ENCODE measurements at places on chromosomes 5 and 9.

DNA sequence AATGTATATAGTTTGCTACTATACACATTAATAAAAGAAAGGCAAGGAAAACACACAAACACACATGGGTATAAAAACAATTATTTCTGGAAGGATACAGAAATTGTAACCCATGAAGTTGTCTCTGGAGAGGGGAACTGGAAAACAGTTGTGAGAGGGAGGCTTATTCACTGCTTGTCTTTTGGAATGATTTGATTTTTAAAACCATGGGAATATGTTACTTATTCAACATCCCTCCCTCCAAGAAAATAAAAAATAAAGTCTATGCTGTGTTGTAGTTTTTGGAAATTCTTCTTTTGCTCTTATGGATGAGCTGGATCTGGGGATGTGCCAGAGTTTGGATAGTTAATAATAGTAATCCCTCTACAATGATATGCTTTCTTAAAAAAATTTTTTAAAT is 6.0 kb upstream of the C1QTNF2 start:
- peaks cover 2% of the 10 kb centered on the region for H3K27me3 ChIP-seq
- no peak overlapping the region for H3K27ac ChIP-seq
- no peak overlapping the region for H3K4me3 ChIP-seq
- H3K4me1 ChIP-seq, result no peaks in the 10 kb centered on the region
- H3K36me3 ChIP-seq, result no peaks in the 10 kb centered on the region
- no peak for DNase-seq

DNA sequence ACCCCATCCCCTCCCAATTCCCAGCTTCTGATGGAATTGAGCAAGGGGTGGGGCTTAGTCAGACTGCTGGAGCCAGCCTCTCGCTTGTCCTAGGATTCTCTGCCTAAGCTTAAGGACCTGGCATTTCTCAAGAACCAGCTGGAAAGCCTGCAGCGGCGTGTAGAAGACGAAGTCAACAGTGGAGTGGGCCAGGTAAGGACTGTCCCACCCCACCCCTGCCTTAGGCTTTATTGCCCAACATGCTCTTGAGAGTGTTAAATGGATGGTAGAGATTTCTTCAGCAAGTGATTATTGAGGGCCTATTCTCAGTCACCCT is 1.1 kb downstream of the SLC35A4 start:
- H3K36me3 ChIP-seq, result no peaks in the 10 kb centered on the region
- H3K4me3 ChIP-seq, result peak overlapping the region; percentile 95
- no peak overlapping the region for H3K27ac ChIP-seq
- peaks cover 7% of the 10 kb centered on the region for H3K4me1 ChIP-seq
- peaks cover 18% of the 10 kb centered on the region for H3K27me3 ChIP-seq

- DNase-seq, result no peak
- no peak overlapping the region for H3K4me3 ChIP-seq
- no peaks in the 10 kb centered on the region for H3K36me3 ChIP-seq
- peaks cover 9% of the 10 kb centered on the region for H3K27me3 ChIP-seq
Observed at GRCh38 chr5:176131771-176132170, 106.5 kb upstream of the SIMC1 start.

DNA sequence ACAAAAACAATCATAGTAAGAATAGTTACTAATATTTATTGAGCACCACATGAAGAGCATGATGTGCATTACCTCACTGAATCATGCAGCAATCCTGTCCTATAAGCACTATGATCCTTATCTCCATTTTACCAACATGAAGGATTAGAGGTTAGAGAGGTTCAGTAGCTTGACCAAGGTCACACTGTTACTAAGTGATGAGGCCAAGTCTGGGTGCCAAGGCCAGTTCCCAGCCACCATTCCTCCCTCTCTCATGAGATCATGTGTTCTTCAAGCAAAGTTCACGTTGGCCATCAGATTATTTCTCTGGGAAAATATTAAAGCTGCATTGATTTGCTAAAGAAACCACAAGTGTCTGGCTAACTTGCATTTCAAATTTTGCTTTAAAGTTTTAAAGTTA is 31.0 kb downstream of the PDE8B start:
- H3K4me3 ChIP-seq, result no peak overlapping the region
- no peaks in the 10 kb centered on the region for H3K27me3 ChIP-seq
- no peaks in the 10 kb centered on the region for H3K36me3 ChIP-seq
- H3K27ac ChIP-seq, result no peak overlapping the region
- DNase-seq, result no peak

GRCh38 chr9:128190516-128191405 is 611 bp downstream of the CIZ1 start:
- peak overlapping the region; percentile 98 for H3K4me3 ChIP-seq
- no peak for DNase-seq
- H3K27me3 ChIP-seq, result peaks cover 8% of the 10 kb centered on the region

DNA sequence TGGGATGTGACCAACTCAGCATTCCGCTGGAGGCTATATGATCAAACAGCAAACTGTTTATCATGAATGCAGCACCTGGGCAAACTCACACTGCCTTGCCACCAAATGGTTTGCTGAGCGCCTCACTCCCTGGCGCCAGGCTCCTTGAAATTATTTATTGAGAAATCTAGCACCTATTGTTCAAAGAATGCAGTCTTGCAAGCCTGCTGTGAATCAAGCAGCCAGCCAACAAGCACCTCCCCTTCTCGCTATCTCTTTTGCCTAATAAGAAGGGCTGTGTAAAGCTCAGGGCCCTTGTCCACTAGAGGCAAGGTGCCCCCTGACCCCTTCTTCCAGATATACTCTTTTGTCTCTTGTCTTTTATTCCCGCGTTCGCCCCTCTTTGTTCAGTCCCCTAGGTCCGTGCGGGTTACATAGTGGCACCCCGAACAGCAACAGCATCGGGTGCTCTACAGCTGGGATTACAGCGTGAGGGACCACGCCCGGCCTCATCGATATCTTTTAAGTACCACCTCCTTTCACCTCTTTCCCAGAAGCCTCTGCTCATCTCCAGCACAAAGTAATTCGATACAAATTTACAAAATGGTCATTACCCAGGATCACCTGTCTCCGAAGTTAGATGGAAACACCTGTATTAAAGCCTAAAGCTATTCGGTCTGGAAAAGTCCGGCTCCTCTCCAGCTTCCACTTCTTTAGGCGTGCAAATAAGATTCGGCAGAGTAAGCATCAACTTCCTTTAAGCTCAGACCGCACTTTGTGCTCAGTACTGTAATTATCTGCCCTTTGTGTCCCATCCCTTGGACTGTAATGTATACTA is 896 bp downstream of the RIGI start:
- H3K36me3 ChIP-seq, result peaks cover 6% of the 10 kb centered on the region
- peak overlapping the region; percentile 94 for H3K4me3 ChIP-seq
- peak overlapping the region; percentile 28 for H3K27ac ChIP-seq

DNA sequence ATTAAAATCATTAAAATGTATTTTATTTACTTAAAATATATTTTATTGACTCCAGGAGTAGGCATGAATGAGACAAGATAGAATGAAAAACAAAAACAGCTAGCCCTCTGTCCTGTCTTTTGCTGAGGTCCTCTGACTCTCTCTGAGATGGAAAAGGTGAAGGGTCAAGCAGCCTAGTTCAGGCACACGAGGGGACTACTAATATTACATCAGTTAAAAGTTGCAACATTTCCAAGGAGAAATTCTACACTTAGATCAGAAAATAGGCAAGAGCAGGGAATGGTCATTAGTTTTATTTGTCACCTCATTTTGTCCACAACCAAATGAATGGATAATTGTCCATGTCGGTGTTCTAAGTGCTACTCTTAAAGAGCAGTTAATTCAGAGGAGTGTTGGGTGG is 148.5 kb downstream of the CDH10 start:
- DNase-seq, result no peak
- no peaks in the 10 kb centered on the region for H3K4me1 ChIP-seq
- no peaks in the 10 kb centered on the region for H3K36me3 ChIP-seq
- H3K27me3 ChIP-seq, result no peaks in the 10 kb centered on the region
- H3K27ac ChIP-seq, result no peak overlapping the region
- no peak overlapping the region for H3K4me3 ChIP-seq

DNA sequence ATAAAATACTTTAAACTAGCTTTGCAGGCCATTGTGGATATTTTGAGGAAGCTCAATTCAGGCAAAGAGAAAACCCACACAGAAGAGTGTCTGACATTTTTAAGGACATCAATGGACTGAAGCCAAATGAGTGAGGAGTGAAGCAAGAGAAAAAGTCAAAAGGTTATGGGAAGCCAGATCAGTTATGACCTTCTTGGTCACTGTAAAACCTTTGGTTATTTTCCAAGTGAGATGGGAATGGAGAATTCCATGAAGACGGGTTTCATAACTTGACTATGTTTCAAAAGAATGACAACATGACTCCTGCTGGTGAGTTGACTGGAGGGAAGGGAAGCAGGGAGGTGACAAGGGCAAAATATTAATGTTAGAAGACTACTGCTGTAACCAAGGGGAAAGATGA is 585.2 kb downstream of the EFNA5 start:
- H3K4me3 ChIP-seq, result no peak overlapping the region
- H3K27me3 ChIP-seq, result no peaks in the 10 kb centered on the region
- peaks cover 39% of the 10 kb centered on the region for H3K4me1 ChIP-seq
- H3K36me3 ChIP-seq, result peaks cover 5% of the 10 kb centered on the region

DNA sequence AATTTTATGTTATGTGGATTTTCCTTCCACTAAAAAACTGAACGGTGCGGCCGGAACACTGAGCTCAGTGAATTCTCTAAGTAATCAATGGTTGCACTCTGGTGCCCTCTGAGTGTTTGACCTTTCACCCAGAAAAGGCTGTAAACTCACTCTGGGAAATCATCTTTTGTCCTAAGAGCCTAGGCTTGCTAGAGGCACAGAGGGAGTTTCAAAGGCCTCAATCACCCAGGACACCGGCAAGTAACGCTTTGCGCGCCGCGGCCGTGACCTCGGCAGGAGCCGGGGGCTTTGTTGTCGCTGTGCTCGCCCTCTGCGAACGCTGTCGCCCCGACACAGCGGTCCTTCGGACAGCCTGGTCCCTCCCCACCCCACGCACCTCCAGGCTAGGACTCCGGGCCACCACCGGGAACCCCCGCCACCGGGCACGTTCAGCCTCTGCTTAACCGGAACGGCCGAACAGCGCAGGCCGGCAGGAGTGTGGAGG is 703 bp downstream of the ISCA1 start:
- peak overlapping the region; percentile 97 for H3K4me3 ChIP-seq
- DNase-seq, result no peak
- H3K27me3 ChIP-seq, result no peaks in the 10 kb centered on the region
- H3K27ac ChIP-seq, result peak overlapping the region; percentile 97

- no peak overlapping the region for H3K4me3 ChIP-seq
- no peak overlapping the region for H3K27ac ChIP-seq
- peaks cover 26% of the 10 kb centered on the region for H3K36me3 ChIP-seq
Observed at GRCh38 chr9:32955655-32956478, 45.6 kb downstream of the APTX start.

DNA sequence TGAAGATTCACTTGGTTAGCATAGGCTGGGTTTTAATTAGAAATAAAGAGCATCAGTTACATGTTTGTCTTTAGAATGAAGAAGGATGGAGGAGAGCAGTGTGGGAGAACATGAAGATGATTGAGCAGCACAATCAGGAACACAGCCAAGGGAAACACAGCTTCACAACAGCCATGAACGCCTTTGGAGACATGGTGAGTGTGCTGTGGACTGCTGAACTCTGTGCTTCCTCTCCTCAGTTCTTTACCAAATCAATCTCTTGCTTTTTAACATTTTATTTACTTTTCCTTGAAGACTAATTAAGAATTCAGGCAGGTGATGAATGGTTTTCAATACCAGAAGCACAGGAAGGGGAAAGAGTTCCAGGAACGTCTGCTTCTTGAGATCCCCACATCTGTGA is 38.2 kb upstream of the SPATA31E1 start:
- no peak overlapping the region for H3K27ac ChIP-seq
- no peaks in the 10 kb centered on the region for H3K4me1 ChIP-seq
- H3K4me3 ChIP-seq, result no peak overlapping the region
- no peak for DNase-seq
- no peaks in the 10 kb centered on the region for H3K27me3 ChIP-seq
- peaks cover 5% of the 10 kb centered on the region for H3K36me3 ChIP-seq

DNA sequence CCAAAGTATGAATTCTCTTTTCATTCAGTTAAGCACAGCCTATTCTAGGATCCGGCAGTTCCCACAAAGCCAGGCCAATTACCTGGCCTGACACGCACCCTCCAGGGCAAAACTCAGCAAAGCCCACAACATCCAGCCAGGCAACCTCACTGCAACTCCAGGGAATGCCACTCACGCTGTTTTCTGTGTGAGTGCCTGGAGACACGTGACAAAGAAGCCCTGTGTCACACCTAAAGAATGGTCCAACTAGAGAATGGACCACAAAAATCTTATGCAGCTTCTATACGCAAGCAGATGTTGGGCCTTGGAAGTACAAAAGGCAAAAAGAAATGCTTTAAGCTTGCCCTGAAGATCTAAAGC is 20.2 kb downstream of the RETREG1 start:
- DNase-seq, result no peak
- no peaks in the 10 kb centered on the region for H3K27me3 ChIP-seq
- peaks cover 10% of the 10 kb centered on the region for H3K36me3 ChIP-seq
- peaks cover 19% of the 10 kb centered on the region for H3K4me1 ChIP-seq

DNA sequence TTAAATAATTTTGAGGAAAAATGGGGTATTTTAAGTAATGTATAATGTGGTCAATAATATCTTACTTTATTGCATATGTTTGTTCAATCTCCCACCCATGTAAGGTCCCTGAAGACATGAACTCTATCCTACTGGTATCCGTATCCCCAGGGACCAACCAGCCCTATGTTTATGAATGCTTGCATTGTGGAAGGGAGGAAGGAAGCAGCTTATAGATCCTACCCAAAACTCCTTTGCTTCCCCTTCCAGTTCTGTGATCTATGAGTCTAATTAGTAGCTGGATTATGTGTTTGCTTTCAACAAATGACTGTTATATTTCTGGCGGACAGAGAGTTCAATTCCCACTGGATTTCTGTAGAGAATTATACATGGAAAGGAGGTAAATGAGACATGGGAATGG is 45.6 kb downstream of the CNTRL start:
- no peaks in the 10 kb centered on the region for H3K4me1 ChIP-seq
- no peak overlapping the region for H3K27ac ChIP-seq
- no peaks in the 10 kb centered on the region for H3K36me3 ChIP-seq
- no peak for DNase-seq

DNA sequence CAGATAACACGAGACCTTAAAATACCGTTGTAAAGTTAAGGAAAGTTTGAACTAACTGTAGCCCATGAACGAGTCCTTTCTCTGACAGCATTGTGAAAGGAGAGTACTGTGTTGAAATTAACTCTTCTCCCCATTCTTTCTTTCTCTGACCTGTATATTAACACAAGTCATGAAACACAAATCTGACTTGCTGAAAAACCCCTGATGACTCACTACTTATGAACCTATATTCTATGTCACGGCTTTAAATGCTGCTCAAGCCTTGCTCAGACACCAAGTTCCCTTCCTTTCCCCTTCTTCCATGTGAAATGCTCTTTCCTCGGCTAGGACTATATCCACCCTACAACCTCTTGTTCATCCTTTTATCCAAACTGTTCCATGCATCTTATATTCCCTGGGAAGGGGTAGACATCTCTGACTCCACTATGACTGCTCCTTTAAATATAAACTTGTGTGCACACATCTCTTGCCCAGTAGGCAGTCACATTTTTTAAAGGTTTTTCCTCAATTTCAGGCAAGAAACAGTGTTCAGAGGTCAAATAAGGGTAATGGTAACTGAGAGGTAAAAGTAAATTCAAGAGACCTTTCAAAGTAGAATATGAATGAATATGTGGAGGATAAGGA is 142.9 kb downstream of the NFIB start:
- no peaks in the 10 kb centered on the region for H3K27me3 ChIP-seq
- peaks cover 3% of the 10 kb centered on the region for H3K4me1 ChIP-seq
- H3K4me3 ChIP-seq, result no peak overlapping the region
- no peaks in the 10 kb centered on the region for H3K36me3 ChIP-seq
- no peak overlapping the region for H3K27ac ChIP-seq

GRCh38 chr5:58505502-58505901 is 14.3 kb downstream of the GAPT start:
- no peak overlapping the region for H3K27ac ChIP-seq
- no peaks in the 10 kb centered on the region for H3K27me3 ChIP-seq
- no peak for DNase-seq

- no peak overlapping the region for H3K4me3 ChIP-seq
- no peaks in the 10 kb centered on the region for H3K27me3 ChIP-seq
- DNase-seq, result no peak
- no peaks in the 10 kb centered on the region for H3K36me3 ChIP-seq
- H3K27ac ChIP-seq, result no peak overlapping the region
Observed at GRCh38 chr9:111144741-111145140, 106.5 kb upstream of the LPAR1 start.

All from glutamatergic neuron (in vitro differentiated cells).